ENCODE measurements at places on chromosomes 3 and 15. TPM values are rescaled to one million over a fixed set of nuclear protein-coding genes. Genes with fewer than 3 reads are reported as not detected.

GRCh38 chr3:37129871-37130270, 44.5 kb downstream of the LRRFIP2 start:
- no peak for DNase-seq

GRCh38 chr3:55755516-55756205, 268.6 kb upstream of the WNT5A start:
- no peak for DNase-seq

- DNase-seq, result no peak
Measured at GRCh38 chr3:111590143-111590491, 5.0 kb downstream of the ZBED2 start.

DNA sequence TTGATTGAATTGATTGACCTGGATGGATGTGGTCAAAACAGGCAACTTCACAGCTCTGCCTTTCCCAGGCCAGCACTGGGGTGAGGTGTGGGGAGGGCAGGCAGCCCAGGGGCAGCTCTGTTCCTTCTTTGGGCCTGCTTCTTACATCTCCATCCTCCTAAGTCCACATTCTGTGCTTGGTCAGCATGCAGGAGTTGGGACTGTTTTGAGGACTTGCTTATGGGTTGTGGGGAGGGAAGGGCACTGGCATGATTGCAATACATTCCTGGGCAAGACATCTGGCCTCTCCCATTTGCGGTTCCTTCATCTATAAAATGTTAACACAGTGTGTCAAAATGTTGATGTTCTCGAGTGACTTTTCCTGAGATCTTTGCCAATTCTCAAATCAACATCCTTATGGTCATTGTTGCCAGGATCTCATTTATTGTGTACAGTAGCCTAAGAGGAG, 84.1 kb downstream of the ST6GAL1 start:
- no peak for DNase-seq

DNA sequence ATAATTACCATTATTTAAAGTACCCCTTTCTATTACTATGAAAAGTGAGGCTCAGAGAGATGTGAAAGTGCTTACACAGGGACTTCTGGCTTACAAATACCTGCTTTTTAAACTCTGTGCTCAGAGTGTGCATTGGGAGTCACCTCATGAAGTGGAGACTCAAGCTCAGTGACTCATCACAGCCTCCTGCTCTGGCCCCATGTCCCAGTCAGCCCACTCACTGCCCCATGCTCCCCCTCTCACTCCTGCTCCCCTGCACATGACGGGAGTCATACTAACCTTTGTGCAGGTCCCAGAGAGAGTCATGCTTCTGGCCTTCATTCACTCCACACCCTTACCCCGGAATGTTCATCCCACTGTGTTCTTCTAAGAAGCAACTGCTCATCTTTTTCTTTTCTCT, 20.2 kb downstream of the CCR1 start:
- no peak for DNase-seq

- no peak for DNase-seq
Measured at GRCh38 chr15:77815015-77815414, 182.3 kb upstream of the LINGO1 start.

DNA sequence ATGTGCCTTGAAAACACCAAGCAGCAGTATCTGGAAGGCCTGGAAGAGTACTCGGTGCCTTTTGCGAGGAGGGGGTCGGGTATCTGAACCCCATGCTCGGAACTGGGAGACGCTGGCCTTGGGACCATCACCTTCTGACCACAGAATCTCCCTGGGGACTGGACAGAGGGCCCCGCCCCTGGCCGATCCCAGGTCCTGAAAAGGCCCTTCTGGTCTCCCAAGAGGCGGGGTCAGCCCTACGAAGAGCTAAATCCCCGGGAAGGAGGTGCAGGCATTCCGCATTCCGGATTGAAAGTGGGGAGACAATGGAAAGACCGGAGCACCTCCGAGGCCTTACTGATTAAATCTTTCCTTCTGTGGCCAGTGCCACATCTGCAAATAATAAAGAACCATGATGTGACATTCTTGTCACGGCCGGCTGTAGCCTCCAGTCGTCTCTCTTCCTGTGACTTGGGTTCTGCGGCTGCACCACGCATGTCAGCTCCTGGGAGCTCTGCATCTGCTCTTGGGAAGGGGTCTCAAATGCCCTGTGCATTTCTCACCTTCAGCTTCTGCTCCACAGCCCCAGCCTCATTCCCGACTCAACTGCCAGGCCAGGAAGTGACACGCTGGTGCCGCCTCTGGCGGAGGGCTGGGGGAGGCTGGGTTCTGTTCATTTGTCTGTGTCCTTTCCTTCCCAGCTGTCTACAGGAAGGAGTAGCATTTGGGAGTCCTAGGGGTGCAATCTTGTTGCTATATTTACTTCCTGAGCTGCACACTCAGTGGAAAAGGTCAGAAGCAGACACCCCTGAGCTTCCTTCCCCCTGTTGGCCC, 173.5 kb downstream of the KLF13 start:
- DNase-seq, result no peak

- DNase-seq, result peak; percentile 78
Measured at GRCh38 chr15:73346735-73347312, 21.9 kb downstream of the HCN4 start.

GRCh38 chr3:39414421-39414907, 7.9 kb downstream of the RPSA start:
- DNase-seq, result no peak

GRCh38 chr15:74406992-74407705, 26.6 kb downstream of the SEMA7A start:
- no peak for DNase-seq

DNA sequence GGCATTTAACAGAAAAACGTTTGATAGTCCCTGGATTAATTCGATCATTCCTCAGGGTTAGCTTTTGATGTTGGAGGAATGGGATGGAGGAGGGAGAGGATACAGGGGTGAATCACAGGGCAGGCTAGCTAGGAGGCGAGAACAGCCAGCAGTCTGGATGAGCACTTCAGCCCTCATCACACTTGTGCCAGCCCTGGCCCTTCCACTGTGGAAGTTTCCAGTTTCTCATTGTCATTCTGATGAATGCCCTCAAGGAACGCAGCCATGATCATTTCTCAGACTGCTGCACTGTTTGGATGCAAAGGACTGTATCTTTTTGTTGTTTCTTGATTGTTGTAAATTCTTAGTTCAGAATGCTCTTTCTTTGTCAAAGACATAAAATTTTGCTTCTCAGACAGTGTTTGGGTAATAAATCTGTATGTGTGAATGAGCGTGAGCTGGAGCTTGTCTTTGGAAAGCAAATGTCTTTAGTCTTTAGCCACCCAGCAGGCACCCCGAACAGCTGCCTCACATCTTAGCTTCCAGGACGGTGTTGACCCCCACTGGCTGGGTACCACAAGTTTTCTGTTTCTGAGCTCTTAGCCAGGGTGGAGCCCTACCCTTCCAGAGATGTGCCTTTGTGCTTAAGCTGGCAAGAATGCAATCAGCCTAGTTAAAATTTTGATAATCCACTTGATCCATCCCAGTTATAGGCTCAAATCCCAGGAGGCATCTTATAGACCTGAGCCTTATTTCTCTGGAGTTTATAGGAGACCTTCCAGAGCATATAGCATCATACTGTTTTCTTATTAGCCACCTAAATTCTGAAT, 121.1 kb downstream of the PDCD6IP start:
- no peak for DNase-seq

Gene SIDT1
- total RNA-seq, result 0.92 TPM

Gene CHRNB4
- not detected for total RNA-seq

Gene TMEM212
- not detected for total RNA-seq

Gene GOLGA6B
- not detected for total RNA-seq

Gene ST8SIA2
- 4.1 TPM for total RNA-seq

Gene FBN1
- total RNA-seq, result 54.0 TPM

Gene LIPH
- total RNA-seq, result 2.5 TPM
